RPMI7951 (cell line): ENCODE measurements at places on chromosomes 5 and 9.

- no peak for DNase-seq
These were observed 92.7 kb upstream of the HAND1 start for GRCh38 chr5:154570572-154571324.

DNA sequence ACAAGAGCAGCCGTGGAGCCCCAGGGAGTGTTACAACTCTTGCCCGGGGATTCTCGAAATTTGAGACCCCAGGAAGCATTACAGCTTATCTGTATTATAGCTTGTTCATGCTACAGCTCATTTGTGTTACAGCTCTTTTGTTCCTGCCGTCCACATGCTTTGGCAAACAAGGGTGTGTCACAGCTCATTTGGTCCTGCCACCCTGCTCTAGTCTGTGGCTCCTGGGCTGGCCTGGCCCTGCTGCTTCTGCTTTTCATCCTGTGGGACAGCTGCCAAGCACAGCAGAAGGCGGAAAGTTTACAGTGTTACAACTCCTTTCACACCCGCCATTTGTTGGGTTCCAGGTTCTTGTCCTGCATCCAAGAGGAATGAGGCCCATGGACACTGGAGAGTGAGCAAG, 685.0 kb downstream of the SLCO4C1 start:
- no peak for DNase-seq

- DNase-seq, result no peak
These were observed 8.7 kb upstream of the IRX4 start for GRCh38 chr5:1891391-1891790.

- DNase-seq, result no peak
These were observed 2.1 kb downstream of the CDC23 start for GRCh38 chr5:138210985-138211384.

GRCh38 chr9:70901746-70902145, 219.7 kb downstream of the TRPM3 start:
- DNase-seq, result no peak

GRCh38 chr5:139761057-139761450, 34.6 kb upstream of the PSD2 start:
- DNase-seq, result no peak

DNA sequence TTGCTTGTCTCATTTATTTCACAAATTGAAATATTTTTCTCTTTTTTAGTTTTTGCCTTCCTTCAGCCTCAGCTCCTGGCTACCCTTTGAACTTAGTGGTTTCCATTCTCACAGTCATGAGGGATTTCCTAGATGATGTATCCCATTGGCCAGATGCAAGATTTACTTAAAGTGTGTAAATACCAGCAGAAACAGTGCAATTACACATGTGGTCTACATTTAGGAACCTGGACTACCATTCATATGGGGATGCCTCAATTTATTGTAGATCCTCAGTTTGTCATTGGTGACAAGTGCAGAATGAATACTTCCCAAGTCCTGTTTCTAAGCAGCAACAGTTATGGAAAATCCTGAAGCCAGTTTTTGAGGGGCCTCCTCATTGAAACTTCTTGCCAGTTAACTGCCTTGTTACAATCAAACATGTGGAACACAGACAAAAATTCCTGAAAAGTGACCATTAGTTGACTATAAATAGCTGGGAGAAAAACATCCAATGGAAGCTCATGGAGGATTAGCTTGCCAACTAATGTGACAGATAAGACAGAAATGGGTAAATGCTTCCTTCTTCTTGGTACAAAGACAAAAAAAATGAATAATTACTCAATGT, 113.6 kb upstream of the FER start:
- DNase-seq, result no peak

- DNase-seq, result no peak
These were observed 21.8 kb downstream of the TNIP1 start for GRCh38 chr5:151058891-151059489.

- DNase-seq, result no peak
These were observed 46.5 kb downstream of the DUSP1 start for GRCh38 chr5:172724242-172725183.

- DNase-seq, result no peak
These were observed 39.7 kb upstream of the RNU6ATAC start for GRCh38 chr9:134204041-134204440.

DNA sequence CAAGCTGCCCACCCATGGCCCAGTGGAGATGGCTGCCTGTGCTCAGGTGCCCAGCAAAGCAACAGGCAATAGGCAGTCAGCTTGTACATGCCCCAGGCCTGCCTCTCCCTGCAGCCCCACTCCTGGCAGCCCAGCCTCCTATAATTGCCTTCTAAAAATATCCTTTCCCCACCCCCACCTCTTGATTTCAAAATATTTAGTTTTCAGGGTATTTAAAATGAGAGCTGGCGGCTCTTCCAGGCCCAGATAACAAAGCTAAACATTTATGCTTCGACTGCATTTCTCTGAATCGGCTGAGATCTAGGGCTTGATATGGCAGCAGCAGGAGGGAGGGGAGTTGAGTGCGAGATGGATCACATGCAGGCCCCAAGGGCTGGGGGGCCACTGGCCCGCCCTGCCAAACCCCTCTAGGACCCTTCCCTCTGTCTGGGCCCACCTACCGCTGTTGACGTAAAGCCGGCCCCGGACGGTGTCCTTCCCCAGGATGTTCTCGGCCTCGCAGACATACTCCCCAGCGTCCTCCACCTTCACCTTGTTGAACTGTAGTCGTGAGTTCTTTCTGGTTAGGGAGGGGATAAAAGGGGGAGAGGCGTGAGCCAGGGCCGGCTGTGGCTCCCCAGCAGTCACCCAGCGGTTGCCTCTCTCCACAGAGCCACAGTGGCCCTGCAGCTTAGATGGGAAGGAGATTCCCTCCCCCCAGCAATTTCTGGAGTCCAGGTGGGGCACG, 85.0 kb downstream of the PSD2 start:
- DNase-seq, result no peak

- no peak for DNase-seq
These were observed 194.4 kb downstream of the EBF1 start for GRCh38 chr5:158905281-158905680.

DNA sequence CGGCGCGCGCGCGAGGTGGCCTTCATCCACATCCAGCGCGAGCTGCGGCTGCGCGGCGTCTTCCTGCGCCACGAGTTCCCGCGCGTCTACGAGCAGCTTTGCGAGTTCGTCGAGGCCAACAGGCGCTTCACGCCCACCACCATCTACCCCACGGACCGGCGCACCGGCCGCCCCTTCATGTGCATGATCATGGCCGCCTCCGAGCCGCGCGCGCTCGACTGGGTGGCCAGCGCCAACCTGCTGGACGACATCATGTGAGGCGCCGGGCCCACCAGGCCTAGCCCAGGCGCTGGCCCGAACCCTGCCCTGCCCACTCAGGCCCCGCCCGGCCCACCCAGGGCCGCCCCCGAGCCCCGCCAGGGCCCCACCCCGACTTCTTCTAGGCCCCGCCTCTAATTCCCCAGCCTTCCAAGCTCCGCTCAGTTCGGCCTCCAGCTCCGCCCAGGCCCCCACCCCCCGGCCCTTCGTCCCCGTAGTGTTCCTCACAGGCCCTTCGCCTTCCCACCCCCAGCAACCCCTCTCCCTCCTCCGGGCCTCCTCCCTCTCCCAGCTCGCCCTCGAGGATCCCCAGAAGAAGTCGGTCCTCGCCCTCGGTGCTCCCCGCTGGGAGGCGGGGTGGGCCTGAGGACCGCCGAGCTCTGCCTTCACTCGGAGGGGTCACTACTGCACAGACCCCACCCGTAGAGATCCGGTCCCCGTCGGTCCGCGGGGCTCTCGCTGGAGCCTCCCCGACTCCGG, 2.0 kb upstream of the PHPT1 start:
- DNase-seq, result peak; percentile 68

DNA sequence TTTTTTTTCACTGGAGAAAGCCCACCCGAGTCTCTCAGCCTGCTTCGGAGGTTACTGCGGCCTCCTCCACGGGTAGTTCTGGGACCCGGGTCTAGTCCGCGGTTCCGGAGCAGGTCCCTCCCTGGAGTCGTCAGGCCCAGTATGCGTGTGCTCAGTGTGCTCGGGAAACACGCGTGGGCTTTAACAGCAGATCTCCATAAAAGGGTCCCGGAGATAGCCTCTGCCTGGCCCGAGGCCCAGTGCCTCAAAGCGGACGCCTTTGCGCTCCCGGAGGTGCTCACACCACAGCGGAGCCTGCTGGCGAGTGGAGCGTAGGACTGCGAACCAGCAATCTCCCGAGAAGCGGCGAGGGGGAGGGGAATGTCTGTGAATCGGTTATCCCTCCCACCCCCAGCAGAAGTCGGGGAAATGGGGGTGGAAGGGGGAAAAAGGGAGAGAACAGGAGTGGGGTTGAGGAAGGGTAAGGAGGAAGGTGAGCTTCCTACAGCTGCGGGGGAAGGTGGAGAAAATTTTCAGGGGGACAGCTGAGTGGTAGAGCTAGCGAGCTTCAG, 28.7 kb downstream of the CDKN2A start:
- DNase-seq, result no peak

GRCh38 chr5:145797336-145797735, 37.8 kb downstream of the PRELID2 start:
- DNase-seq, result peak; percentile 53

DNA sequence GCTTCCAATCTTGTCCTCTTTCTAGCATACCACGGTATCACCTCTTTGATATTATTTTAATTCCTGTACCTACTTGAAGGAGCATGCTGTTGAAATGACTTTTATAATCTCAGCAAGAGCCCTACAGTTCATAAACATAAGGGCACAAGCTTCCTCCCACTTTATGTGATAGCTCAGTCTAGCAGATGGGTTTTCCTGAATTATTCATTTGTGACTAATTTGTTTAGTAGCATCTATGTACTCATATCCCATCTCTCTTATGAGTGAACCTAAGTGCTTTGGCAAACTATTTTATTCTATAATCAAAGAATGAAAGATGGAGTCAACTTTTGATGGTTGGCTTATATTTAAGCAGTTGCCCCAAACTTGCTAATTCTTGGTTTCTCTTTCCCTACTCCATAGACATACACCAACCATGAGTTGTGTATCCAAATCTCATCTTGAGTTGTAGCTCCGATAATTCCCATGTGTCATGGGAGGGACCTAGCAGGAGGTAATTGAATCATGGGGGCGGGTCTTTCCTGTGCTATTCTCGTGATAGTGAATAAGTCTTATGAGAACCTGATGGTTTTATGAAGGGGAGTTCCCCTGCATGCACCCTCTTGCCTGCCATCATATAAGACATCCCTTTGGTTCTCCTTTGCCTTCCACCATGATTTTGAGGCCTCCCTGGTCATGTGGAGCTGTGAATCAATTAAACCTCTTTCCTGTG, 17.7 kb downstream of the TXNDC8 start:
- DNase-seq, result no peak

GRCh38 chr5:1794901-1795290, 4.7 kb downstream of the MRPL36 start:
- DNase-seq, result no peak

DNA sequence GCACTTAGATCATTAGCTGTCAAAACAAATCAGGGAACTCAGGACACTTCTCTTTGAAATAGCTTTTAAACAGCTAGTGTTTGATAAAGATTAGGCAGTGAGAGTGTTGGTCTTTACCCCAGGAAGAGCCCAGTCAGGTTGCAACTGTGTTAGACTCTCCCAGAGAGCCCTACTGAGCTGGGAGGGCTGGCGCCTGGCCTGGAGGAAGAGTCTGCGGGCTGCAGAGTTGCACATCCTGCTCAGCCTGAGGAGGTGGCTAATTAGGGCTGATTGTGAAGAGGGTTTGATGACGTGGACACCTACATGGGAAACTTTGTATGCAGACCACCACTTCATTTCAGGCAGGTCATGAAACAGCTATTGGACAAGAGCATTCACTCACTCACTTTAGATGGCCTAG, 112.0 kb downstream of the TMEM174 start:
- no peak for DNase-seq

- no peak for DNase-seq
These were observed 259.6 kb downstream of the TRPM3 start for GRCh38 chr9:70861797-70862196.

GRCh38 chr5:172754596-172755356, 16.2 kb downstream of the DUSP1 start:
- no peak for DNase-seq

DNA sequence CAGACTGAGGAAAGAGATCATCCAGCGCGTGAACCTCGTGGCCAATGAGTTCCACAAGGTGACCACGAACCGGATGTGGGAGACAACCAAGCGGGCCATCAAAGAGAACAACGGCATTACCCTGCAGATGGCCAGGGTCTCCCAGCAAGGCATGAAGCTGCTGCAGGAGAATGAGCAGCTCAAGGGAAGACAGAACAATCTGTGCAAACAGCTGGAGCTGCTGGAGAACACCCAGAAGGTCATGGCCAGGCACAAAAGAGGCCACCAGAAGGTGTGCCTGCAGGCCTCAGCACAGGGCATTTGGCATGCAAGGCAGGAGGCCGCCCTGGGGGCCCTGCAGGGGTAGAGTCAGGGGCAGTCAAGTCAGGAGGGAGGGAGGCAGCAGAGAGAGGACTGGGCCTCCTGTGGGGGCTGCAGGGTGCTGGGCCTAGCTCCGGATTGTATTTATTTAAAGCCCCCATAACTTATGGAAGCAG, 4.2 kb downstream of the PTRH1 start:
- DNase-seq, result peak; percentile 37

- peak; percentile 88 for DNase-seq
These were observed 6.3 kb downstream of the PDE6A start for GRCh38 chr5:149938279-149938678.

GRCh38 chr9:126058591-126058990, 268.0 kb upstream of the MVB12B start:
- DNase-seq, result no peak

DNA sequence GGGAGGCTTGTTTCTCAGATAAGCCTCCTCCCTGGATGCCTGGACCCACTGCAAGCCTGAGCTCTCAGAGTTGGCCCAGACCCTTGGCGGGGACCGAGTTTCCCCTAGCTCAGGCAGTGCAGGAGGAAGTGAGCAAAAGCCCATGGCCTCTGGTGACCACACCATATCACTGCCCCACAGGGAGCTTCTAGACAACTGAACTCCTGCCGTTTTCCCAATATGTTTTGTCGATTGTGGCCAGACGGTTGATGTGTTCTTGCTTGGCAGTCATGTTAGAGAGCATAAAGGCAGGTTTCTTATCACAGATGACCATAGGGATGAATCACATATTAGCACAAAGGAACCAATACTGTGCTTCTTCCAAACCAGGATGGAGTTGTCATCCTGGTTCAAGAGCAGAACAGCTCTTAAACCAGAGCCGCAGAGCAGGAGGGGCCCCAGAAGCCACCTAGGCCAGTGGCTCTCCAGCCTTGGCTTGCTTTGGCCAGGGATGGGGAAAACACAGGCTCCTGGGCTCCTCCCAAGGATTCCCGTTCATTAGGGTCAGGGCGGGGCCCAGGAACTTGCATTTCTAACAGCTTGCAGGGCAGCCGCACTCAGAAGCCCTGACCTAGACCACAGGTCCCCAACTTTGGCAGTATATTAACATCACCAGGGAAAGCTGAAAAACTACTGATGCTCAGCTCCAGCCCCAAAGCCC, 113.1 kb upstream of the TBC1D2 start:
- DNase-seq, result no peak

GRCh38 chr5:117889596-117889995, 1098.8 kb downstream of the DTWD2 start:
- DNase-seq, result peak; percentile 38
